H7 (cell line): ENCODE measurements at places on chromosomes 3 and 15. TPM values are rescaled to one million over a fixed set of nuclear protein-coding genes. Genes with fewer than 3 reads are reported as not detected.

DNA sequence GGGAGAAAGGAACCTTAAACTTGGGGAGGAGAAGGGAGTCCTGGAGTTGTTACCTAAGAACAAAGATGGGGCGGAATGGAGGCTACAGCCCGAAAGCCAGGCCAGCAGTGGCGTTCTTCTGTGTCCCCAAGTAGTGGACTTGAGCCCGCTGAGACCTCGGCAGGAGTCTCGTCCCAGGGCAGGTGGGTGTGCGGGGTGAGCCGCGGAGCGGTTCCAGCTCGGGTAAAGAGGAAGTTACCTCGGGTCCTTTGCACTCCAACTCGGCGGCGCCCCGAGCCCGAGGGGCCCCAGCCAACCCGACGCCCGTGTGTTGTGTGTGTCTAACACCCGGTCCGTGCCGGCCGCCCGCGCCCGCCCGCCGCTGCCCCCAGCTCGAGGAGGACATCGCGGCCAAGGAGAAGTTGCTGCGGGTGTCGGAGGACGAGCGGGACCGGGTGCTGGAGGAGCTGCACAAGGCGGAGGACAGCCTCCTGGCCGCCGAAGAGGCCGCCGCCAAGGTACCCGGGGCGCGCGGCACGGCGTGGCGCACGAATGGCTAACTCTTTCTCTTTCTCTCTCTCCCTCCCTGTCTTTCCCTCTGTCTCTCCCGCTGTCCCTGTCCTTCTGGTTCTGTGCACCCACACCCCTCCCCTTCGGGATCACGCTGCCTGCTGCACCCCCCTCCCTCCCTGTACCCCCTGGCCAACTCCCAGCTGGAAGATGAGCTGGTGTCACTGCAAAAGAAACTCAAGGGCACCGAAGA, 959 bp downstream of the TPM1 start:
- peak; percentile 60 for DNase-seq

DNA sequence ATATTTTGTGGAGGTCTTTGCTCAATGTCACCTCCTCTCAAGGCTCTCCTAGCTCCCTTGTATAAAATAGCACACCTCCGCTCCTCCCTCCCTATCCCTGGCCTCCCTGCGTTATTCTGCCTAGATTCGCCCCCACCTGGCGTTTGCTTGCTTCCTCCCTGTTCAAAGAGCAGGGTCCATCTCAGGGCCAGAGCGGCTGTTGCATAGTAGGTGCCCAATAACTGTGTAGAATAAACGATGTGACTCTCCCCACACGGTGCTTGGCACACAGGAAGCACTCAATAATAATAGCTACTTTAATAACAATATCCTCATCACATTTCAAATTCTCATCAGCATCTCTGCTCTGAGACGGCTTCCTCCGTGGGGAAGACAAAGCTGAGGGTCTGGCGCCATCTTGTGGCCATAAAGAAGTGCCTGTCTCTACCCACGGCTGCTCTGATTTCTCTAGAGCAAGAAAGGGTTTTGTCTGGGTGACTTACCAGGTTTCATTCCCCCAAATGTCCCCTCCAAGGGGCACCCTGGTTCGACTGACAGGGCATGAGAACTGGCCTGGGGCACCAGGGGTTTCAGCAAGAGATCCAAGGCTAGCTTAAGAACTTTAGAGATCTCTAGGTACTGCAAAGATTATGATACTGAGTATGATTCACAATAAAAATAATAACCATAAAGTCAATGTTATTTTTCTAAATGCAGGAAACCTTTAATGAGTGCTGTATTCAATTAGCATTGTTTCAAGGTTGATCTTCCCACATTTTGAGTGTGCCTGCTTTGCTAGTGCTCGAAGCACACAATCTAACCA, 16.1 kb downstream of the CD276 start:
- DNase-seq: peak; percentile 87

- no peak for DNase-seq
Measured at GRCh38 chr15:101361418-101361817, 66.4 kb upstream of the SNRPA1 start.

Gene ZNF609
- total RNA-seq: 24.8 and 32.8 TPM in 2 replicates

Gene ASB14
- 0.03 and 0.04 TPM in 2 replicates for total RNA-seq
